ENCODE measurements at places on chromosomes 1 and 21.

DNA sequence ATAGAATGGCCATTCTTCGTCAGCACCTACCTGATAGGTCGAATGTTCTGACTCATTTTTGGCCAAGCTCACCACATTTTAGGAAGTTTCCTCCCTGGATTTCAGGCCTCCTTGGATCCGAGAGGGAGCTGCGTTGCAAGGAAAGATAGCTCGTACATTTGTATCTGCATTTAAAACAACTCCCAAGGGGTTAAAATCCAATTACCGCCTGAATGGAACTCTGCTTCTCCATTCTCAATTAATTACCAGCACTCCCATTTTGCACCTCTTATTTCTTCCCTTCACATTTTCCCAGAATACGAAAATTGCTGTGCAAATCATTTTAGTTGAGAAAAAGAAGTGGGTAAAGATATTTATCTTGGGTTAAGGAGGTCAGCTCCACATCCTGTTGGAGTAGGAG, 610.7 kb downstream of the NPHP4 start:
- no peak for DNase-seq

DNA sequence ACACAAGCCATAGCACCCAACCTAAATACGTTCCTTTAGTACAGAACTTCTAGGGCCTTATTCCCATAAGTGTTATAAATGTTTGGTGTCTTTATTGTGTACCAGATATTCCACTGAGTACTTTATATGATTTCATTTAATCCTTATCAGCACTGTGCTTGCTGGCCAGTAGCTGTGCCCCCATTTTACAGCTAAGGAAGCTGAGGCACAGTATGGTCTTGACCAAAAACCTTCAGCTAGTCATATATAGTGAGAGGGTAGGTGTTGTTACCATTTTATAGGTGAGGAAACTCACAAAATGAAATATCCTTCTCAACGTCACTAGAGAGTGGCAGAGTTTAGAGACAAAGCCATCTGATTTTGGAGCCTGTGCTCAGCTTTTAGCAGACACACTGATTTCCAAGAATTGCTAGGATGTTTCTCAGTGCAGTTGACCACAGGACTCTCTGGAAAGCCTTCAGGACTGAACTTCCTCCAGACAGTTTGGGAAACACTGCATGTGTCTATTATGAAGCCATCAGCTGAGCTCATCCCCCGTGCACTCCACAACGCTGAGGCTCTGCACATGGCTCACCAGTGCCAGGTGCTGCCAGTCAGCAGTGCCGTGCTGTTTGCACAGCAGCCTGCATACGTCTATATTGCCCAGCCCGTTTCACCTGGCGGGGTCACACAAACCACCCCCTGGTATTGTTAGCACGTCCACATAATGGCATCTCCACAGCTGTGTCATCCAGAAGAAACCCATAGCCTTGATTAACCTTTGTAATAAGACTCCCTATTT, 15.4 kb downstream of the NPPA start:
- DNase-seq: no peak

- DNase-seq: no peak
Measured at GRCh38 chr1:19347533-19348172, 35.5 kb downstream of the SLC66A1 start.

GRCh38 chr21:30044447-30045064, 104.8 kb upstream of the GRIK1 start:
- DNase-seq: no peak

- no peak for DNase-seq
Measured at GRCh38 chr1:8871539-8871935, 6.9 kb downstream of the ENO1 start.

GRCh38 chr1:77348549-77348948, 66.7 kb downstream of the AK5 start:
- no peak for DNase-seq

DNA sequence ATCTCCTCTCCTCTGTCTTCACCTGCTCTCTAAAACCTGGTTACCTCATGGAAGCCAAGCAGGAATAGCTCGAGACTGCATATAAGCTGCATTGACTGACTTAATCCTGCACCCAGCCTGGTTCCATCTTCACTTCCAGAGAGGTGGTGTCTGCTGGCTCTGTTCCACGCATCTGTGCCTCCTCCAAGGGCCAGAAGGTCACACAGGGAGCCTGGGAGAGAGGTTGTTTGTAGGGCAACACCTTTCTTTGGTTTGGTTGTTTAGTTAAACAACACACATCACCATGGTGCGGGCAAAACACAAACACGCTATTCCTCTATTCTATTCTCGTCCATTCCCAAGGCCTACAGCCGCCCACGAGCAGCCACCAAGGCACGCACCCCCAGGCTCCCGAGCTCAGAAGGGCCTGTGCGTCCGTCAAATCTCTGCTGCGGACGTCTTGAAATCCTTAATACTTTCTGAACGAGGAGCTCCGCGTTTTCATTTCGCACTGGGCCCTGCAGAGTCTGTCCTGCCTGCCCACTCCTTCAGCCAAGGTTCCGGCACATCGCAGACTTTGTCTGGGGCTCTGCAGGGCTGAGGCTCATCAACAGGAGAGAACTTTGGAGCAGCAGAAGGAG, 116.2 kb downstream of the RIPK4 start:
- no peak for DNase-seq
